ENCODE measurements at places on chromosomes 7 and 10.

GRCh38 chr7:19621740-19622139, 87.1 kb downstream of the POLR1F start:
- DNase-seq: no peak

- no peak for DNase-seq
Observed at GRCh38 chr10:13231808-13232207, 2.4 kb downstream of the UCMA start.

DNA sequence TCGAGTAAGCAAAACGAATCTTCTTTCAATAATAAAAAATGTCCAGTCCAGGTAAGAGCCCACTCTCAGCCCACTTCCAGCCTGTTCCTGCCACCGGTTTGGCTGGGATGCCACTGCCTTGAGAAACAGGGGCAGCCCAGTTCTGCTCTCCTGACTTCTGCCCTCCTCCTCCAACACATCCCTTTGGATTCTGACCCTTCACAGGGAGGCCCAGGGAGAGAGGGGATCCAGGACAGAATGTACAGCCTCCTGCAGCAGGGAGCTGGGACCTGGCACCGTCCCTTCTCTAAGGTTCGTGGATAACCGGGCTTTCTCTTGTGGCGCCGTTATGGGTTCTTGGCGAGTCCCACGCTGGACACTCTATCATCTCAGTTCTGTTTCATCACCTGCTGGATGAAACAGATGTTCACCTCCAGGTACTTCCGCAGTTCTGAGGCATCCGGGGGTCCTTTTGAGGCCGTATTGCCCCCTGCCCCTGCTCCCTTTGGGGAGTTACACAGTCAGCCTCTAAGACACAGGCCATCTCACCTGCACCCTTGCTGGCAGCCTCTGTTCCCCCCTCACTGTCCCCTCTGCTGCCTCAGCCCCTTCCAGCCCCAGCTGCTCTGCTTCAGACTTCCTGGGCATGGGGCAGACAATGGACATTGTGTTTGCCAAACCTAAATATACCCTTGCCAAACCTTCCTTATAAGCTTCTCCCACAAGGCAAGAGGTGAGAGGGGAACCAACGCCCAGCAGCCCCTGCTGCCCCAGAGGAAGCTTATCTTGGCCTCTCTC, 203.8 kb upstream of the ZMIZ1 start:
- DNase-seq: no peak

DNA sequence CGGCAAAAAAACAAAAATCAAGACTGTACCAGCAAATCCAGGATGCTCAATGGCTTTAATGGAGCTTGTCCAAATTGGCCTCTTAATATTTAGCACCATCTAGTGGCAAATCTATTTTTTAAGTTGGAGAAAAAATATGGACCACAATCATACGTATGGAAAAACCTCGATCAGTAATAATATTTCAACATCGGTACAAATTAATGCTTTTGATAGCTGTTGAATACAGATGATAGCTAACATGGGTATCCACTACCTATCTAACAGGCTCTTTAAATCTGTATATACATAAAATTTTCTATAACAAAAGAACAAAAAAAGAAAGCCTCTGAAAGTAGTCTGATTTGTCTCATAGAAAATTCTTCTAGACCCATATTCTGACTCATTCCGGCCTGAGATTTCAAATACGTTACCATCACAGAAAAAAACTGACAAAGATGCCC, 29.2 kb downstream of the COA1 start:
- DNase-seq: no peak

GRCh38 chr7:46568420-46569132, 647.5 kb upstream of the IGFBP3 start:
- DNase-seq: no peak

DNA sequence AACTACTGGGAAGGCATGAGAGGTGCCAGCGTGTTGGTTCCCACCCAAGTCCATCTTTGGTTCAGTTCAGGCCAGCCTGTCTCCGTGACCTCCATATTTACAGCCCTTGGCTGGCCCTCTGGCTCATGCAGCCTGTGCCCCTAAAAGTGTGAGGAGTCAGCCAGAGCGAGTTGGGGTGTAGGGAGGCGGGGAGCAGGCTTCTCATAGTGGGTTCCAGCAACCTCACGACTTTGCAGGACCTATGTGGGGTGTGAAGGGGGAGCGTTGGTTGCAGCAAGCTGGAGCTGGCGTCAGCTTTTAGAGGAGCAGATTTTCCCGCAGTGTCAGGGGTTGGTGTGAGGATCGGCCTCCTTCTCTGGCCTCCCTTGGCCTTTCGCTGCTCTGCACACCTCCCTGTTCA, 9.8 kb downstream of the TSPAN14 start:
- DNase-seq: no peak

DNA sequence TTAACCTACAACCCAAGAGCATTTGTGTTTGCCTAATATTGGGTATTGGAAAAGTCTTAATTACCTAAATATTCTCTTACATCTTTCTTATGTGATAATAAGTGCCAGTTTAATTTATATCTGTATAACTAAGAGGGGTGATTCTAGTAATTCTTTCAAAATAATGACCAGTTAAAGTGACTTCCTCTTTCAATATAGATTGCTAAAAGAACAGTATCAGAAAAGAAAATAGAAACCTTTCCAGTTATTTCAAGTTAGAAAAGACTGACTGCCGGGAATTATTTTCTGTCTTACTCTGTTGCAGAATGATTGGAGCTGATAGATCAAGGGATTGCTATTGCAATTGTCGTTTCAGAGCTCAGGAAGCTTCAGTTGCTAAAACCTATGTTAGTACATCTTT, 525.0 kb upstream of the SEMA3D start:
- no peak for DNase-seq

GRCh38 chr7:55438757-55439525, 73.8 kb downstream of the LANCL2 start:
- DNase-seq: no peak

GRCh38 chr10:110078317-110078716, 70.5 kb downstream of the ADD3 start:
- DNase-seq: no peak

DNA sequence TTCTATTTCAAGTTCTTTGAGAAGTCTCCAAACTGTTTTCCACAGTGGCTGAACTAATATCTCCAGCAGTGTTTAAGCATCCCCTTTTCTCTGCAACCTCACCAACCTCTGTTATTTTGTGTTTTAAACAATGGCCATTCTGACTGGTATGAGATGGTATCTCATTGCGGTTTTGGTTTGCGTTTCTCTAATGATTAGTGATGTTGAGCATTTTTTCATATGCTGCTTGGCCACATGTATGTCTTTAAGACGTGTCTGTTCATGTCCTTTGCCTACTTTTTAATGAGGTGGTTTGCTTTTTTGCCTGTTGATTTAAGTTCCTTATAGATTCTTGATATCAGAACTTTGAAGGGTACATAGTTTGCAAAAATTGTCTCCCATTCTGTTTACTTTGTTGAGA, 156.6 kb upstream of the IMMP2L start:
- DNase-seq: no peak

GRCh38 chr10:120480065-120480600, 23.1 kb downstream of the PLPP4 start:
- DNase-seq: no peak

DNA sequence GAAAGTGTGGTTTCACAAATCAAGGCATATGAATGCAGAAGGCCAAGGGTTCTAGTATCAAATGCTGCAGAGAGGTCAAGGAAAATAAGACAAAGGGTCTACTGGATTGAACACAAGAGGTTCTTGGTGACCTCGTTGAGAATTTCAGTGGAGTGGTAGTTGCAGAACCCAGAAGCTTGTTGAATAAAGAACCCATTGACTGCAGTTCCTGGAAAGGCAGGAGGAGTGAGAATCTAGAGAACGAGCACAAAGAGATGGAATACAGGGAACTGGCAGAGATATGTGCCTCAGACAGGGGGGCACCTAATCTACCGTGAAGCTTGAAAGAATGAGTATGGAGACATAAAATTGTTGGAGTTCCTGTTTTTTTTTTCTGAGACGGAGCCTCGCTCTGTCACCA, 3.5 kb upstream of the SEPTIN7 start:
- no peak for DNase-seq

- no peak for DNase-seq
Observed at GRCh38 chr7:102061981-102062390, 224.7 kb upstream of the SH2B2 start.

- no peak for DNase-seq
Observed at GRCh38 chr7:34687529-34687928, 29.5 kb downstream of the NPSR1 start.

DNA sequence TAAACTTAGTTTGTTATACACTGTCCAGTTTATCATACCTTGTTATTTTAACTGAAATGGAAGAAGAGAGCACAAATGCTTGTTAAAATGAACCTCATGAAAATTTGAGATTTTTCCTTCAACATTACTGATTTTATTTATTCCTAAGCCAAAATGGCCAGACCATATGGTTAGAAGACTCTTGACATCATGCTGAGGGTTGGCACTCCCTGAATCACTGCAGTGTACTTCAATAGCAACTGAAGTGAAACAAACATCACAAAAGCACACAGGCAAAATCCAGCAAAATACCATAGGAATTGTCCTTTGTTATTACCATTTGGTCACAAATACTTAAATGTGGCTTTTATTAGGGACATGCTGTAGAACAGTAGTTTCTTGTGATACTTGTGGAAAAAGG, 347.8 kb downstream of the NXPH1 start:
- no peak for DNase-seq

- no peak for DNase-seq
Observed at GRCh38 chr7:66946545-66946944, 25.5 kb downstream of the TMEM248 start.

DNA sequence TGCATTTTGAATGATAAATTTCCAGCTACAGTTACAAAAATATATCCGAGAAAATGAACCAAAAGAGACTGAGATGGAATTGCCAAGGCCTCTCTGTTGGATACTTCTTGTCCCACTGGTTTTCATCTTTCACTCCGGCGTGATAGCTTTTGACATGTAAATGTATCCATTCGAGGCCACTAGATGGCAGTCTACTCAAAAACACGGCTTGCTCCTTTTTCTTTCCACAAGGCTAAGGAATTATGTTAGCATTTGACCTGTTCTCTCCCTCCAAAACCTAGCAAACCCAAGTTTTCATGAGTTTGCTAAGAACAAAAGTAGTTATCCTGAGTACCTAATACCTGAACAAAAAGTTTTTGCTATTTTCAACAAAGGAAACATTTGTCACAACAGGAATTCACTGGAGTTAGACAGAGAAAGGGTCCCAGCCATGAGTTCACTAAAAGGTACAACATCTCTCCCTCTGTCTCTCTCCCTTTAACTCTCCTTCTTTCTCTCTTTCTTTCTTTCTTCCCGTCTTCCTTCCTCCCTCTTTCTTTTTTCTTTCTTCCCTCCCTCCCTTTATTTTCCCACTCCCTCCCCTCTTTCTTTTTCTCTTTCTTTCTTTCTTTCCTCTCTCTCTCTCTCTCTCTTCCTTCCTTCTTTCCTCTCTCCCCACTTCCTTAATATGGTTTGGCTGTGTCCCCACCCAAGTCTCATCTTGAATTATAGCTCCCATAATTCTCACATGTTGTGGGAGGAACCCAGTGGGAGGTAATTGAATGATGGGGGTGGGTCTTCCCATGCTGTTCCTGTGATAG, 207.9 kb upstream of the MYO3A start:
- DNase-seq: no peak

DNA sequence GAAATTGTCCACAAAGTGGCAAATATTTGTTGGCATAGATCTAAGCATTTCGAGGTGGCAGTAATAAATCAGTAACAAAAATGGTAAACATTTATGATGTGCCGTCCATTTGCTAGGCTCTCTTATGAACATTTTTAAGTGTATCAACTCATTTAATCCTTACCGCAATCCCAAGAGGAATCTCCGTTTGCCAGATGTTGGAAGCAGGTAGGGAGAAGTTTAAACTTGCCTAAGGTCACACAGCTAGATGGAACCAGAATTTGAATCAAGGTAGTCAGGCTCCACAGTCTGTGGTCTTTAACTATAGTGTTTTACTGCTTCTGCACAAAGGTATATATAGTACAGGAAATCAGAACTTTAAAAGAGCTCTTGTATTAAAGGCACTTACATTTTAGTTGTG, 2.6 kb downstream of the MKLN1 start:
- no peak for DNase-seq

DNA sequence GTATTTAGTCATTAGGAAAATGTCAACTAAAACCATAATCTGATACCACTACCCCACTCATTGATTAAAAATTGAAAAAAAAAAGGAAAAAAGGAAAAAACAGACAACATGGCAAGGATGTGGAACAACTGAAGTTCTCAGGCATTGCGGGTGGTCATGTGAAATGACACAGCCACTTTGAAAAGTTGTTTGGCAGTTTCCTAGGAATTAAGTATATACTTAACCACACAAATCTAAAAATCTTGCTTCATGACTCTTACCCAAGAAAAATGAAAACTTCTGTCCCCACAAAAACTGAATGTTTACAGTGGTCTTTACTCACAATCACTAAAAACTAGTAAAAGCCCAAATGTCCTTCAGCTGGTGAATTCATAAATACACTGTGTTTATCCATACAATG, 254.5 kb downstream of the AHR start:
- DNase-seq: no peak

DNA sequence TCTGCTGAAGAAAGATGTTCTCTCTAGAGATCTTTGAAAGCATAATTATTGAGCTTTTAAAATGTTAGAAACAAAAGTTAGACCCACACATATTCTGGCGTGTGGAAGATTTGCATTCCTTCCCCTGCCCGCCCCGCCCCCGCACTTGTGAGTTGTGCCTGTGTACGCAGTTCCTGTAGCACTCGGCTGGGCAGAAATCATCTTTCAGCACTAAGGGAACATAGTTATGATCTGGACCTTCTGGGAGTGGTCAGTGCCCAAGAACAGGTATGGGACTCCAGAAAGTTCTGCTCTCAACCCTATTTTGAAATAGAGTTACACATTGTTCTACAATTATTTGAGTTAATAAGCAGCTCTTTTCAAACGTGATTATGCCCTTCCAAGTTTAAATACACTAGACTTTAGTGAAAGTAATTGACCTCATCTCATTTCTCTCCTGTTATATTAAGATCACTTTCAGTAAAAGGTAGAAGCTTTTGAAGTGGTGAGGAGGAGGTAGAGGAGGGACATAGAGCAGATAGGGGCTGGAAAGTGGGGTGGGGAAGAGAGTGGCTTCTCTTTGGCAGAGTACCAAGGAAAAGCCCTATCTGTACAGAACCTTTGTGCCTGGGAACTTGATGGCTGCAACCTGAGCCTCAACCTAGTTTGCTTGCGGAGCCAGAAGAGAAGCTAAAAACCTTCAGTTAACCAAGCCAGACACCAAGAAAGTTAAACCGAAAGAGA, 5.7 kb downstream of the BLVRA start:
- DNase-seq: no peak

- DNase-seq: no peak
Observed at GRCh38 chr7:91373111-91373800, 109.0 kb downstream of the FZD1 start.
